ENCODE measurements at places on chromosomes 2 and 18.

DNA sequence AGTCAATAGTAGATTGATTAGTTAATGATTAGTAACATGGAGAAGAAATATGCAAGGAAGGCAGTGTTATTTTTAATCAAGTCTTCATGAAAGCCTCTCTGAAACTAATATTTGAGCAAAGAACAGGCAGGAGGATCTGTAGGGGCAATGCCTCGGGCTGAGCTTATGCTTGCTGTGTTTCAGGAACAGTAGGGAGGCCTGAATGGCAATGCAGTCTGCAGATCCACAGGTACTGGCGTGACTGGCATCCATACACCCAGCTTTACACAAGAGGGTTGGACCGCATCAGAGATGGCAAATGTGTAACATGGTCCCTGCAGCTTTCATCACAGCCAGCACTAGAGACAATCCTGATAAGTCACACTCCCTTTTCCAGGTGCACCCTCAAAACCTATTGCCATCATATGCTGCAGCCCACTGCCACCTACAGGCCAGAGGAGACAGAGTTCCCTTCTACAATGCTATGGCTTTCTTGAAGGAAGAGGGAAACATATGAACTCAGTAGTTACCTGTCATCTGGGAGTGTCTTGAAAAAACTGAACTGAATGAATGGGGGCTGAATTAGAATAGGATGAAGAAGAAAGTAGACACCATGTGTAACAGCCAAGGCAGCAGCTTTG lies 582.4 kb upstream of the RAB6C start:
- DNase-seq: no peak

GRCh38 chr2:26494891-26495290 lies 17.0 kb upstream of the OTOF start:
- no peak for DNase-seq

DNA sequence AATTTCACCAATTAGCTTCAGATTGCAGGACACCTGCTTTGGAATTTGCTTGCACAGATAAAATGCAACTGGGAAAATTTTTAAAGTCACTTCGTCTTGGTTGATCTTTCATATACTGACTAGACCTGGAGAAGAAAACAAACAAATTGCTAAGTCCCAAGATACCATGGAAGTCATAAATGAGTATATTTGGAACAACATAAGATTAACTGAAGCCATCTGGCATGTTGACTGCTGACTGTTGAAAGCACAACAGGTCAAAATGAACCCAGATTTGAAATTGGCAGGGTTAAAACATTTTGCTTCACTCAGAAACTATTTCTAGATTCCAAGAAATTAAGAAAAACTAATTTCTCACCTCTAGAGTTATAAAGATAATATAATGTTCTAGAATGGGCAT lies 470.7 kb downstream of the LPIN1 start:
- DNase-seq: no peak

DNA sequence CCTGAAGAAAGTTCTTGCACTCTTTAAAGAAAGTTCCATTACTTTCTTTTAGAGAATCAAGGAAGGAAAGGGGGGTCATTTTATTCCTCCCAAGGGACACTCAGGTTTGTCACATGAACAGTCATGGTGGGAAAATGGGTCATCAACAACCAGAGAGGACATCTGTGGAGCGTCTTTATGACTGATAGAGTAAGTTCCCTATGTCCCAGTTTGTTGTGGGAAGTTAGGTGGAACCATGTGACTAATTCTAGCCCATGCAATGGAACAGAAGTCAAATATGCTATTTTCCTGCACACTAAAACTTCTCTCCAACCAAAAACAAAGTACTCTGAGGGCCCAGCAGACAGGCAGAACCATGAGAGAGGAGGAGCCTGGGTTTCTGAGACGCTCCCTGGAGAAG lies 165.6 kb upstream of the SERTAD2 start:
- DNase-seq: no peak

DNA sequence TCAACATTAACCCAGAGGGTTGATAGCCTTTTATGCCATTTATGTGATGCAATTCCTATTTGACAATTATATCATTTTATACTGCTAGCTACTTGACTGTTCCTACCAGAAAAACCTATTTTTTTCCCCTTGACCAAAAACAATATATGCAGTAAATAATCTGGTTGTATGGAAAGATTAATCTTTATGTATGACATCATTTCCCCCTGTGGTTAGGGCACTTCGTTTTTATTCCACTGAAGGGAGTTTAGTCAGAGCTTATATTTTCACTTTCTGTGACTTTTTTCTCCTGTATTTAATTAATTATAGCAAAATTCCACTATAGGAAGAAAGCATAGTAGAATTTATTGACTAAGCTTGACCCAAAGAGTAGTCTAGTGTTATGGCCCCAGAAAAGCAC lies 107.6 kb downstream of the HAUS1 start:
- DNase-seq: no peak

DNA sequence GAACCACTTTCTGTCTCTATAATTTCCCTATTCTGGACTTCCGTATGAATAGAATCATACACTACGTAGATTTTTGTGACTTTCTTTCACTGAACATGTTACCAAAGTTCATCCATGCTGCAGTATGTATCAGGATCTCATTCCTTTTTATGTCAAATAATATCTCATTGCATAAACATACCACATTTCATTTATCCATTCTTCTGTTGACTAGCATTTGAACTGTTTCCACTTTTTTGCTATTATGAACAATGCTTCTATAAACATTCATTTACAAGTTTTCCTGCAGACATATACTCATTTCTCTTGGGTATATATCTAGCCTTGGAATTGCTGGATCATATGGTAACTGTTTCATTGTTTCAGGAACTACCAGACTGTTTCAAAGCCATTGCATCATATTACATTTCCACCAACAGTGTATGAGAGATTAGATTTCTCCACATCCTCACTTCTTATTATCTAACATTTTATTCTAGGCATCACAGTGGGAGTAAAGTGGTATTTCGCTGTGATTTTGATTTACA lies 186.2 kb downstream of the DYM start:
- no peak for DNase-seq

DNA sequence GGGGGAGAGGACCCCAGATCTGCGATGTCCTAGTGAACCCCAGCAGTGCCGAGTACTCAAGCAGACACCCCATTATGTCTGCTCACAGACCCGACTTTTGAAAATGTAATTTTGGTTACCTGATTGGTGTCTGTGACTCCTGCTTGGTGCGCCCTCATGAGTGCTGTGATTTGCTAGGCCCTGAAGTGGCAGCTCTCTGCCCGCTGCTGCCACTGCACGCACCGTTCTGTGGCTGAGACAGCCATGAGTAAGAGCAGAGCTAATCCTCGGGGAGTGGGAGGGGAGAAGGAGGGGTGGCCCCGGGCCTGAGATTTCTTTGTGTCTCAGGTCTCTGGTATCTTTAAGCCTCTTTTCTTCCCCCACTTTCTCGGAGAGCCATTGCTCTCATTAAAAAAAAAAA lies 18.2 kb downstream of the FHOD3 start:
- no peak for DNase-seq

DNA sequence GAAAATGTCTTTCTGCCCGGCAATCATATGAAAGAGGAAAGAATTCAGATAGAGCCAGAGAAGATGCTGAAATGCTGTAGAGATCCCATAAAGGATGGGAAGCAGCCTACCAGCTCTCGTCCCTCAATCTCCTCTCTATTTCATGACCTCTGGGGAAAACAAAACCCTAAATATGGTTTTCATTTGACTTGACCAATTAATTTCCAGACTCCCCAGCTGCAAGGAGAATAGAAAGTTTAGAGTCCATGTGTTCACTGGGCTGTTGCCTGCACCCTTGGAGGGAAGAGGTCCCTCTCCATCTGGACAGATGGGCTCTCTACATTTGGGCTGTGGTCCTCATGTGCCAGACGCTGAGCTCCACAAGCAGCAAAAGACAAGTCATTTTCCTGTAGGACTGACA lies 40.6 kb downstream of the CAPN13 start:
- DNase-seq: no peak

GRCh38 chr2:229153267-229153666 lies 117.8 kb downstream of the PID1 start:
- DNase-seq: no peak
